Anterior cingulate cortex (tissue), 58 donors: ENCODE measurements at places on chromosomes 6 and 20.

- DNase-seq: no peak
Measured at GRCh38 chr20:25063981-25064380, 6.0 kb upstream of the ACSS1 start.

DNA sequence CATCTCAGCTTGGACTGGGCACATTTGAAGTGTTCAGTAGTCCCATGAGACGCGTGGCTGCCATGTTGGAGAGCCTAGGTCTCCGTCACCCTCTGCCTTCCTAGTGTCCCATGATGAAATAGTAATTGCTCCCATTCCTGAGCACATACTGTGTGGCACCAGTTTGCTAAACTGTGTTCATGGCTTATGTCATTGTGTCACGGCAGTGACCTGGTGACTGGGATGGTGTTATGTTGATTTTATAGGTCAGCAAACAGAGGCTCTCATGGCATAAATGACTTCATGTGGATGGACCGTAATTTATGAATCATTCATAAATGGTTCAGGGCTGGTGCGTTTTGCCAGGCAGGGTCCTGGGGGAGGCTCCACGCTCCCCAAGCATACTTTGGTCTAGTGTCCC is 3.8 kb downstream of the BCAS4 start:
- no peak for DNase-seq

- DNase-seq: no peak
Measured at GRCh38 chr6:100504786-100505737, 40.3 kb upstream of the SIM1 start.

GRCh38 chr6:28251661-28252008 is 434 bp downstream of the ZKSCAN4 start:
- no peak for DNase-seq

- no peak for DNase-seq
Measured at GRCh38 chr6:138107752-138108592, 753 bp upstream of the PERP start.

GRCh38 chr6:151240791-151241642 is 1.2 kb downstream of the AKAP12 start:
- peak; percentile 44 for DNase-seq

GRCh38 chr6:40881501-40881900 is 157.5 kb downstream of the UNC5CL start:
- DNase-seq: no peak

GRCh38 chr6:167673946-167674345 is 152.8 kb upstream of the AFDN start:
- DNase-seq: no peak

GRCh38 chr6:36314221-36315014 is 22.3 kb downstream of the BNIP5 start:
- no peak for DNase-seq

GRCh38 chr6:116476002-116476678 is 15.0 kb downstream of the CALHM6 start:
- DNase-seq: no peak

GRCh38 chr20:58458342-58459057 is 56.7 kb downstream of the APCDD1L start:
- no peak for DNase-seq

DNA sequence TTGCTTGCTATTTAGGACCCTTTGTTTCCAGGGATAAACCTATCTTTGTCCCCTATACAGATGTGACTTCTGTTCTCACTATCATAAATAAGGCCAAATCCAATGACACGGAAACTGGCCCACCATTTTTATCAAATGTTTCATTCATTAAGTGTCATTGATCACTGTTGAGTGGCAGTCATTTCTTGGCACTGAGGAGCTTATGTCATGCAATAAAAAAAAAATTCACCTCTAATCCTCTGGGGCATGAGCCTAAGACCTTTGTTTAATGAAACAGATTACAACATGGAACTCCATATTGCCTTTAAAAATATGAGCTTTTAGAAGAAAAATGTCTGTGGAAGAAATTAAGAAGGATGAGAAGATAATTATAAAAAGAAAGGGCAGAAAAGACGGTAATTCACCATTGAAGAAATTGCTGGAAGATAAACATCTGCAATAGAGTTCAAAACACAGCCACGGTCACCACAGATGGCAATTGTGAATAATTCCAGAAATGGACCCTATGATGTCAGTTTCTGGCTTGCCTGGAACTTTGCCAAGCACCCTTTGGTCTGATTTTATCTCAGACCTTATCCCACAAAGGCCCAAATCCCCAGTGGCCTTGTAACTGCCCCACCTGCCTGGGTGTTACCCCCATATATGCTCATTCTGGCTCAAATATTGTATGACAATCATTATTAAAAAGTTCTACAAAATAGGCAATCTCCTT is 91.1 kb downstream of the DST start:
- DNase-seq: no peak

- DNase-seq: no peak
Measured at GRCh38 chr6:14284969-14285590, 167.5 kb downstream of the CD83 start.

DNA sequence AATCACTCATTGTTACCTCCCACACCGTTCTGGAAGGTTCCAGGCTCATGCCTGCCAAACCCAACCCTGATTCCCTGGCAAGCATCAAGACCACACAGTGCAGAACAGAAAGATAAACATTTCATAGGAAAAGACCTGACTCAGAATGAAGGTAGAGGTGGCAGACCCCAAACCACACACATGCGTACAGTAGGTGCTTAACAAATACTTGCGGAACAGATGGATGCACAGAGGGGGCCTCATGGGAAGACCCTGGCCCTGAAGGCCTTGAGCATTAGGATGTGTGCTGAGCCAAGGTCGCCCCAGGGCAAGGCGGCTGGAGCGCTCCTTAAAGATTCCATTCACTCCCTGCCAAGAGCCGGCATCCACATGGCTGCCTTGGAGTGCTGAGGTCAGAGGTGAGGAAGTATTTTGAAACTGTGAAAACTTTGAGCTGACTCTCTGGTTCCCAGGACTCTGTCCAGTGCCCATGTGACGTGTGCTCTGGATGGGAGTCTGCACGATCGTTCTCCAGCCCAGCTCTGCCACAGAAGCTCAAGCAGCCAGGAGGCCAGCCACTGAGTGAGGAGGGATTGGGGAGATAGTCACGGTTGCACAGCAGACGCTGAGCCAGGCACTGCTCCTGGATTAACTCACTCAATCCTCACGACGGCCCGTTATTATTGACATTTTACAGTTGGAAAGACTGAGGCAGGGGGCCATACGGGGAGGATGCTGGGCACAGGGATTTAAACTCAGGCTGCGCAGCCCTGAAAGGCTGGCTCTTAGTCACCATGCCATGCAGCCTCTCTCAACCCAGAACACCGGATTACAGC is 65.5 kb upstream of the AFDN start:
- DNase-seq: peak; percentile 21

DNA sequence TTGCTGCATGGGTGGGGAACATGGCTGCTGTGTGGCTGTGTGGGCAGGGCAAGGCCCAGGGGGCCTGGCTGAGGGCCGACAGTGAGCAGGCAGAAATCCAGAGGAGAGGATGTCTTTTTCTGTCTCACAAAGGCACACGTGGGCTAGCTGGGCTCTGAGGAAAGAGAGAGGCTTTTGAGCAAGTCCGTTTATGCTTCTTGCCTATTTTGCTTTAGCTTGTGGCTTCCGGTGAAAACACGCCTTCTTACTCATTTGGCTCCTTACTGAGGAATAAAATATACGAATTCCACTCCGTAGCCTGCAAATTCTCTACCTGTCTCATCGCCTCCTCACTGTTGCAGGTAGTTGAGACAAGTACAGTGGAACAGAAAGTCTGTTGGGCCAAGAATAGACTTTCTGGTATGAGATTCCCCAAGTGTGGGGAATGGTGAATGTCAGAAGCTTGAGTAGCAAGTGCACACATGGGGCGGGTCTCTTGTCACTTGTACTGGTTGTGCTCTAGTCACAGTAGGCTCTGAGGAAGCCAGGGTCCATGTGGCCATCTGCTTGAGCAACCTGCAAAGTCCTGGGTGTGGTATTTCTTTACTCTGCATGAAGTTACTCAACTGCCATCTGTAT is 28.4 kb downstream of the WRNIP1 start:
- DNase-seq: peak; percentile 29

GRCh38 chr20:2254333-2254732 is 41.5 kb upstream of the TGM3 start:
- no peak for DNase-seq

GRCh38 chr6:142700671-142701312 is 244.2 kb downstream of the HIVEP2 start:
- DNase-seq: no peak

- no peak for DNase-seq
Measured at GRCh38 chr20:17605131-17605660, 35.3 kb downstream of the DSTN start.

DNA sequence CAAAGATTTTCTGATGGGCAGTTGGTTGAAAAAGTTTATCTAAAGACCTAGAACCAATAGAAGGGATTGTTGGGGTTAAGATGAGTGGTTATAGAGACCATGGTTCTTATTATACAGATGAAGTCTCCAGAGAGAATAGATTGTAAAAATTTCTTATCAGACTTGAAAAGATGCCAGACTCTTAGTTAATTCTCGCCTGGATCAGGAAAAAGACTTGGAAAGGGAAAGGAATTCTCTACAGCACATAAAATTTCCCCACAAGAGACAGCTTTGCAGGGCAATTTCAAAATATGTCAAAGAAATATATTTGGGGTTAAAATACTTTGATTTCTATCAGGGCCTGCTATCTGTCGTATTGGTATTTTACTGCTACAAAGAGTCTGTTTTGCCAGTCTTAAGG is 582.6 kb downstream of the UTRN start:
- no peak for DNase-seq

GRCh38 chr20:38168791-38169589 is 3.9 kb upstream of the TGM2 start:
- no peak for DNase-seq

GRCh38 chr20:53748821-53749421 is 155.3 kb upstream of the ZNF217 start:
- no peak for DNase-seq

- no peak for DNase-seq
Measured at GRCh38 chr20:33387177-33387576, 14.1 kb downstream of the CDK5RAP1 start.

- no peak for DNase-seq
Measured at GRCh38 chr6:49606721-49607390, 29.8 kb downstream of the RHAG start.

- DNase-seq: no peak
Measured at GRCh38 chr6:169542491-169542890, 159.3 kb downstream of the WDR27 start.
